Activated naive CD8-positive, alpha-beta T cell treated with anti-CD3 and anti-CD28 coated beads for 36 hours (primary cell): ENCODE measurements at places on chromosomes 2 and 18. TPM values are rescaled to one million over a fixed set of nuclear protein-coding genes. Genes with fewer than 3 reads are reported as not detected.

- DNase-seq = no peak
These were observed 42.9 kb downstream of the TMEFF2 start for GRCh38 chr2:192151853-192152252.

SERPINB7 gene
- not detected for total RNA-seq

GRCh38 chr18:26546170-26546874 lies 2.0 kb downstream of the KCTD1 start:
- no peak for DNase-seq

GRCh38 chr2:47023332-47023731 lies 107.7 kb upstream of the MCFD2 start:
- DNase-seq = peak; percentile 33

DNA sequence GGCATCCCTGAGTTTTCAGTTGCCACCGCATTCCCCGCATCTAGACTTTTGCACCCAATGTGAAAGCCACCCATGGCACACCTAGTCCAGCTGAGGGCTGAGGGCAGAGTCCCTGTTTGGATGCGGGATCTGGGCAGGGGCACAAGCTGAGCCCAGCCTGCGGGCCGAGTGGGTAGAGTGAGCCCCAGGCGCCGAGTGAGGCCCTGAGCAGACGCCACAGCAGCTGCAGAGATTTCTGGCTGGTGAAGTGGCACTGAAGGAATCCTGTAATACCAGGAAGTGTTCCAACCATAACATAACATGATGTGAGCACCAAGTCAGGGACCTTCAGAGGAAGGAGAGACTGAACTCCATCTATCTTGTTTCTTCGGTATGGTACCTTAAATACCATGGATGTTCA lies 27.7 kb upstream of the FRZB start:
- DNase-seq = no peak

GRCh38 chr2:191686066-191686465 lies 8.1 kb downstream of the NABP1 start:
- DNase-seq = no peak

GRCh38 chr18:77218642-77219041 lies 31.0 kb upstream of the GALR1 start:
- no peak for DNase-seq

DNA sequence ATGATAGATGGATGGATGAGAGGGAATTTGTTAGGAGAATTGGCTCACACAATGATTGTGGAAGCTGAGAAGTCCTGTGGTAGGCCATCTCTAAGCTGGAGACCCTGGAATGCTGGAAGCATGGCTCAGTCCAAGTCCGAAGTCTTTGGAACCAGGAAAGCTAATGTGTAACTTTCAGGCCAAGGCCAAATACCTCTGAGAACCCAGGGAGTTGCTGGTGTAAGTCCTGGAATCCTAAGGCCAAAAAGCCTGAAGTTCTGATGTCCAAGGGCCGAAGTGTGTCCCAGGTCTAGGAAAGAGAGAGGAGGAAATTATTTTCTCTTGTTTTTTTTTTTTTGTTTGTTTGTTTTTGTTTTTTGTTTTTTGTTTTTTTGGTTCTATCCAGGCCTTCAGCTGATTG lies 492.2 kb upstream of the GCFC2 start:
- no peak for DNase-seq

POTEJ gene
- not detected for total RNA-seq

- no peak for DNase-seq
These were observed 83.5 kb downstream of the POLE4 start for GRCh38 chr2:75041731-75042600.

GRCh38 chr2:111698743-111699554 lies 185.0 kb downstream of the ANAPC1 start:
- peak; percentile 62 for DNase-seq

C2orf80 gene
- not detected for total RNA-seq
